NCI-H345 (cell line): ENCODE measurements at places on chromosomes 5 and 9.

- no peak for DNase-seq
Observed at GRCh38 chr5:43663916-43664315, 60.9 kb downstream of the NNT start.

DNA sequence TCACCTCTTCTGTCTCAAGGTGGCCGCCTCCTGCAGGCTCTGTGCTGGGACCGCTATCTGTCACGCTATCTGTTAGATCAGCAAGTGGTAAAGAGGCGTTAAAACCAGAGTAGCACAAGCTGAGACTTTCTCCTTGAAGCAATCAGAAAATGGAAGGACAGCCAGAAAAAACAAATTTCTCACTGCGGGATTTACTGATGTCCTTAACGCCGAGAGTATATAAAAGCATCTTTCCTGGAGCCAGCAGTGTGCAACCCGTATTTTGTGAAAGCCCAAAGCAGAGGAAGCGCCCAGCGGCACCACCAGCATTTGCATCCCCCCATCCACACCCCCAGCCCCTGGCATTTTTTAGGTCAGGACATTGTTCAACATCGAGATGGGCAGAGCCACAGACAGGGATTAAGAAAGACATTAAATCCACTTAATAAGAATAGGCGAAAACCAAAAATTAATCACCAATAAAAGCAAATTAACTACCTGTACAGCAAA, 48.6 kb downstream of the DUSP1 start:
- no peak for DNase-seq

DNA sequence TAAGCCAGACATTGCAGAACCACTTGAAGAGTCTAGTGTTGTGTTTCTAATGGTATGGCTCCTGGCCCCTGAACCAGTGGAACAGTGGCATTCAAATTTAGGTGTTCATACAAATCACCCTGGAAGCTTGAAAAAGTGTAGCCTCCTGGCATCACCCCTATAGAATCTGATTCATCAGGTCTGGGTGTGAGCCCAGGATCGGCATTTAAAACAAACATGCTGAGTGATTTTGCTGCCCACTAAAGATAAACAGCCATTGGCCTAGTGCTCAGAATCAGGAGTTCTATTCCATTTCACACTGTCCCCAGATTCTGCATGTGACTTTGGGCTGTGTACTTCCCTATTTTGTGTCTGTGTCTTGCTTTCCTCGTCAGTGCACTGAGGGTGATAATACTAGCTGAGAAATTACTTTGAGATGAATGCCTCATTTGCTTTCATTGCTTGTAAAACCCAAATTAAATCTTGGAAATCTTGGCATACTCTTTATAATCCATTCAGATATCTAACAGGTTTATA, 241.5 kb upstream of the CLINT1 start:
- DNase-seq = no peak

DNA sequence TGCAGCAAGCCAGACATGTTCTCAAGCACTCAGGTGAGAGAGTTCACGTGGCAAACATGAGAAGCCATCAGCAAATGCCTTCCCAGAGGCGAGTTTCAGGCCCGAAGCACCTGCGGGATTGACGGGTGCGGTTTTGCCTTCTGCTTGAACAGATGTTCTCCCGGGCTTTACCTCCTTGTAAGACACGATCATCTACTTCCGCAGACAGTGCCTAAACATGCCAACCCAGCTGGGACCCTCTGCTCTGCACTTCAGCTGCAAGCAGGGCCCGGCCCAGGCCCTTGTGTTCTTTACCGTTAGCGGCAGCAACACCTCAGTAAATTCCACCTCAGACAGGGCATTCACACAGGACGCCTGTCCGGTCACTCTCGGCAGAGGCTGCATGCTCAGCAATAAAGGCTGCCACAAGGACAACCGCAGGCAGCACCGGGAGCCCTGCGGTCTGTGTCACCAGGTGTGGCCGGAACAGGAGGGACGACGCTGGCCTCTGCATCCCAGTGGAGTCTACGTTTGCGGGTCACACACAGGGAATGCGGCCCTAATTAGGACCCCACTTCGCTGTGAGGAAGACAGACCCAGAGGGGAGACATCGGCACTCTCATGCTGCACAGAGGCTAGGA, 139.6 kb downstream of the ROR2 start:
- DNase-seq = no peak

DNA sequence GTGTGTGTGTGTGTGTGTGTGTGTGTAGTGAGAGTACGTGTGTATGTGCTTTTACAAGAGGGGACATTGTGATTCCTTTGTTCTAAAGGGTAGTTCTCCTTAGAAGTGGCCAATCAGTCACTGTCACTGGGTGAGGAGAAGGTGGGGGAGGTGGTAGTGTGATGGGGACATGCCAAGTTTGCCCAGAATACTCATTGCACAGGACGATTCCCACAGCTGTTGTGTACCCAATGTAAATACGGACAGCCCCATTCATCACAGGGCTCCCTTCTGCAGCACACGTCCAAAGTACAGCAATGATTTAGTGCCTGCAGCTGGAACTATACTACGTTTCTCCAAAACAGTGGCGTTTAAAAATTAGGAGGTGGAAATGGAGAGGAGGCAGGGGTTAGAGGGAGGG, 287.8 kb downstream of the TLR4 start:
- DNase-seq = peak; percentile 88

- DNase-seq = no peak
Observed at GRCh38 chr5:133199417-133200178, 147.8 kb downstream of the HSPA4 start.

GRCh38 chr5:42467981-42468524, 44.8 kb downstream of the GHR start:
- DNase-seq = no peak

GRCh38 chr9:133845440-133845839, 107.3 kb upstream of the SARDH start:
- no peak for DNase-seq

DNA sequence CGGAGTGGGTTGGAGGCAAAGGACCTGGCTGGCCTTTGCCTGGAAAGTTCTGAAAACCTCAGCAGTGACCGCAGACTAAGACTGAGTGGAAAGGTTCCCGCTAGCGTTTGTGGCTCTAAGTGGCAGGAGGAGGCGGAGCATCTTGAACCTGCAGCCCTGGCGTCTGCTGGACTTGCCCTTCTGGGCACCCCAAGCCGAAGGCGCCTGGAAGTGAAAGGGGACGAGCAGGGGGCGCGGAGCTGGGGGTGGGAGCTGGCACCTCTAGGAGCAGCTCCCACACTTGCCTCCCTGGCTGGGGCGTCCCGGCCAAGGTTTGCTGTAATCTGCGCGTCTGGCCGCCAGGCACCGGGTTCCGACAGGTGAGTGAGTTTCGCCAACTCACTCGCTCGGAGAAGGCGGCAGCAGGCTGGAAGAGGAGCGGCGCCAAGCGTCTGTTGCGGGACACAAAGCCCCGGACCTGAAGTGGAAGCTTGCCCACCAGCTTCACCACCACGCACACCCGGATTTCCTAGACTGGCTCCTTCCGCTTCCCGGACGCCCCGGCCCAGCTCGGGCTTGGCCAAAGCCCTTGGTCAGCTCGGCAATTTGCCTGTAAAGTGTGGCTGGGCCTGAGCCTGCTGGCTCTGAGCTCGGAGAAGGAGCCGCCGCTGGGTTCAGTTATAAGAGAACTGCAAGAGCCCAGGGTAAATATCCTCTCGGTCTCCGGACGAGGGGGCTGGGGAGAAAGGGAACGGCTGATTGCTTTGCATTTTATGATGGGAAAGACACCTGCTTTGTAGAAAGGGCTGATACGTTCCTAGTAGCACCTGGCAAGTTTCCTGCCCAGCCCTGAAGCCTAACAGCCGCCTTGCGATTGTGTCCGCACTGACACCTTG, at the start of gene GNA14:
GNA14 (minus strand) TSS at position 89 of the 875 bp plus-strand sequence. CDS start 529 bp downstream, outside the sequence.
- DNase-seq = no peak

DNA sequence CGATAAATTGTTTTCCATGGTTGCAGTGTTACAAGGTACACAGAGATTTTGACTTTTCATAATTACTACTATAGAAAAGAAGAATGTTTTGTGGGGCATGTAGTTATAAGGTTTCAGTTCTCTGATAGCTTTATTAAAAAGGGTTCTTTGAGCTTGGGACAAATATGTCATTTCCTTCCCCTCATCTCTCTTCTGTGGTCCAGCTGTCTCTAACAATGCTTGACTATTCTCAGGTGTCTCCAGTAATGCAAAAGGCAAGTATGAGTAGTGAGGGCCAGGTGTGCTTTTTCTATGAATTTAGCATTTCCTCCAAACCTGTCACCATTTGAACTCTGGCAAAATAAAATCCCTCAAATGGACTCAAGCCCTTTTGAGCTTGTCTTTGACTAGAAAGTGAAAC, 84.3 kb downstream of the SLF1 start:
- DNase-seq = no peak
